Cortex of kidney (tissue), 1 donor: ENCODE measurements at places on chromosomes 7 and 10.

- DNase-seq, result no peak
These were observed 33.2 kb downstream of the BNIP3 start for GRCh38 chr10:131948501-131948900.

DNA sequence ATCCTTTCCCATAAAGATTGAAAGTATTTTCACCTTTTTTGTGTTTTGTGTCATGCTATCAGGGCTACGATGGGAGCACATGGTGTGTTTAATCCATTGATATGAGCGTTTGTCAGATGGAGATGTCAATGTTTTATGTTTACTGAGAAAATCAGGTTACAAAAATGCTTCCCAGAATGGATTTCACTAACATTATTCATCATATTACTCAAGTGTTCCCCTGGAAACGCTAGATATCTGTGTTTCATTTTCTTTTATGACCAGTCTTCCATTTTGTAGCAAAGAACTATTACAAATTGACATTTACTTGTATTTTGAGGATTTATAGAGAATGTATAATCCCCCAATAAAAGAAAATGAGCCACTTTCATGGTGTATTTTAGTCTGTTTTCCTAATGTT, 293.5 kb upstream of the AKR1E2 start:
- no peak for DNase-seq

- DNase-seq, result no peak
These were observed 737.1 kb downstream of the INHBA start for GRCh38 chr7:40965774-40966173.

GRCh38 chr7:20229646-20230500, 12.7 kb upstream of the MACC1 start:
- no peak for DNase-seq

GRCh38 chr7:117210908-117211307, 112.0 kb downstream of the WNT2 start:
- no peak for DNase-seq

- DNase-seq, result no peak
These were observed 1.7 kb downstream of the SORCS3 start for GRCh38 chr10:104642658-104643302.

GRCh38 chr7:6376820-6377219, 70.9 kb downstream of the DAGLB start:
- no peak for DNase-seq

GRCh38 chr10:50232261-50232639, 19.1 kb downstream of the ASAH2 start:
- DNase-seq, result no peak

- DNase-seq, result no peak
These were observed 33.5 kb downstream of the TCF7L2 start for GRCh38 chr10:112983444-112984056.

DNA sequence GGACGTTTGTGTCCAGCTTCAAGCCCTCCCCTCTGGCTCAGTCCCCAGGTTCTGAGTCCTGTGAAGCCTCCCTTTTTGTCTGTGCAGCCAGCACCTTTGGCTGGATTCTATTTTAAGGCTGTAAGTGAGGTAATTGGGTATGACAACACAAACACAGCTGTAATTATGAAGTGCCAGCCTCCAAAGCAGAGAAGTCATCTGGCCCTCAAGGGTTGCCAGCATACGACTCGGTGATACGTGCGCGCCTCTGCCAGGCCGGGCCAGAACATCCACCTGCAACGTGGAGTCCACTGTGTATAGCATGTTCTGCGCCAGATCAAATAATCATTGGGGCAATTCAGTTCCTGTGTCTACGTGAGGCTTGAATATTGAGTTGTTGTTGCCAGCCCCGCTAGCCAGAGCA, 6.7 kb upstream of the FAM180A start:
- DNase-seq, result no peak

DNA sequence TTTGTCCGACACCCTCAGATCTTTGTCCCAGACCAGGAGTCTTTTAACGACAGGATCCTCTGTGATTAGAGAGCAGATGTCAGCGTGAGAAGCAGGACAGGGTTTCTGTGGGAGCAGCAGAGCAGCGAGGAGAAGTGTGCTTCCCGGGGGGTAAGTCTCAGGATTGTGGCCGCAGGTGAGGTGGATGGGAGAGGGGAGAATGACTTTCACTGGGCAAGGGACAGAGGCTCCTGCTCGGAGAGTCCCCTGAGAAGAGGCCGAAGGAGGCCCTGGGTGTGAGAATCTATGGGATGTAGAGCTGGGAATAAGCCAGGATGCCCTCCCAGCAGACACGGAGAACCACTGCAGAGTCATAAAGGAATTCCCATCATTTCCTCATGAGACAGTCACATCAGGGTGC, 10.4 kb upstream of the RBAK start:
- DNase-seq, result no peak

GRCh38 chr10:127890832-127891334, 1.9 kb downstream of the CLRN3 start:
- no peak for DNase-seq

DNA sequence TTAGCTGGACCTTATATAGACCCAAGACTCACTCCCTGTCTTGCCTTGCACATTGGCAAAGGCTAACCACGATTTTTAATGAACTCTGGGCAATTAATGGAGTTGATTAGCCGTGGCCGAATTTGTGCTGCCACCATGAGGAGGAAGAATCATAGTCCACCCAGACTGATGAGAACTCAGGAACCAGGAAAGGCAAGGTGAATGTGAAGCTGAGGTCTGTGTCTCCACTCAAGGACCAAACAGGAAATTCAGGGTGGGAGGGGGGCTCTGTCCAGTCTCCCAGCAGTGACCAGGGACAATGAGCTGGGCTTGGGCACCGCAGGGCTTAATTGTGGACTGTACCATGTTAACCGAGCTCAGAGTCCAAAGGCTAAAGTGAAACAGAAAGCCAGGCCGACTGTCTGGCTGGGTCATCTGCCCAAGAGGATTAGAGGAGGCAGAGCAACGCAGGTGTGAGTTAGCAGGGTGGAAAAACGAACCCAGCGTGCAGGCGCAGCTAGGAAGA, 127.0 kb upstream of the JCAD start:
- no peak for DNase-seq

- no peak for DNase-seq
These were observed 113.8 kb downstream of the CDK6 start for GRCh38 chr7:92722541-92722940.

GRCh38 chr10:103657061-103657591, 163.6 kb downstream of the NEURL1 start:
- no peak for DNase-seq

GRCh38 chr7:131501930-131502685, 54.3 kb downstream of the PODXL start:
- DNase-seq, result no peak

- DNase-seq, result no peak
These were observed 32.6 kb upstream of the HABP2 start for GRCh38 chr10:113520261-113520660.

DNA sequence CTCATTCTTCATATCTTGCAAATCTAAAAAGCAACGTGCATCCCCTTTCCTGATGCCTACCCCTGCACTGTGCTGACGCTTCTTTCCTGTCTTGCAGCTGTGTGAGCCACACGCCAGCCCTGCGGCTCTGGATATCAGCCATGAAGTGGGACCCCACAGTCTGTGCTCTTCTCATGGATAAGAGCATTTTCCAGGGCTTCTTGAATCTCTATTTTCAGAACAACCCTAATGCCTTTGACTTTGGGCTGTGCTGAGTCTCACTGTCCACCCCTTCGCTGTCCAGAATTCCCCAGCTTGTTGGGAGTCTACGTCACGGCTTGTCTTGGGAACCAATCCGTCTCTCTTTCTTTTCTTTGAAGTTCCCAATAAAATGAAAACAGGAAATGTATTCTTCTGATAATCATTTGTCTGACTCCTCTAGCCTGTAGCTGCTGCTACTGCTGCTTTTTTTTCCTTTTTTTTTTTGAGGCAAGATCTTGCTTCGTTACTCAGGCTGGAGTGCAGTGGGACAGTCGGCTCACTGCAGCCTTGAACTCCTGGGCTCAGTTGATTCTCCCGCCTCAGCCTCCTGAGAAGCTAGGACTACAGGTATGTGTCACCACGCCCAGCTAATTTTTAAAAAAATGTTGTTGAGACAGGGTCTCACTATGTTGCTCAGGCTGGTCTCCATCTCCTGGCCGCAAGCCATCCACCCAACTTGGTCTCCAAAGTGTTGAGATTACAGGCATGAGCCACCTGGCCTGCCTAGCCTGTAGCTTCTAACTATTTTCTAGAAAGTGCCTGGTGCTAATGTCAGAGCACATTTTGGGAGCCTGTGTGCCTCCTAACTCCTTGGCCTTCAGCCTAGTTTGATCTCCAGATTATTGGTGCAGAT, 30.3 kb downstream of the GSTO2 start:
- no peak for DNase-seq
